Activated CD4-positive, alpha-beta T cell treated with anti-CD3 and anti-CD28 coated beads for 48 hours (primary cell): ENCODE measurements at places on chromosomes 6 and 20.

DNA sequence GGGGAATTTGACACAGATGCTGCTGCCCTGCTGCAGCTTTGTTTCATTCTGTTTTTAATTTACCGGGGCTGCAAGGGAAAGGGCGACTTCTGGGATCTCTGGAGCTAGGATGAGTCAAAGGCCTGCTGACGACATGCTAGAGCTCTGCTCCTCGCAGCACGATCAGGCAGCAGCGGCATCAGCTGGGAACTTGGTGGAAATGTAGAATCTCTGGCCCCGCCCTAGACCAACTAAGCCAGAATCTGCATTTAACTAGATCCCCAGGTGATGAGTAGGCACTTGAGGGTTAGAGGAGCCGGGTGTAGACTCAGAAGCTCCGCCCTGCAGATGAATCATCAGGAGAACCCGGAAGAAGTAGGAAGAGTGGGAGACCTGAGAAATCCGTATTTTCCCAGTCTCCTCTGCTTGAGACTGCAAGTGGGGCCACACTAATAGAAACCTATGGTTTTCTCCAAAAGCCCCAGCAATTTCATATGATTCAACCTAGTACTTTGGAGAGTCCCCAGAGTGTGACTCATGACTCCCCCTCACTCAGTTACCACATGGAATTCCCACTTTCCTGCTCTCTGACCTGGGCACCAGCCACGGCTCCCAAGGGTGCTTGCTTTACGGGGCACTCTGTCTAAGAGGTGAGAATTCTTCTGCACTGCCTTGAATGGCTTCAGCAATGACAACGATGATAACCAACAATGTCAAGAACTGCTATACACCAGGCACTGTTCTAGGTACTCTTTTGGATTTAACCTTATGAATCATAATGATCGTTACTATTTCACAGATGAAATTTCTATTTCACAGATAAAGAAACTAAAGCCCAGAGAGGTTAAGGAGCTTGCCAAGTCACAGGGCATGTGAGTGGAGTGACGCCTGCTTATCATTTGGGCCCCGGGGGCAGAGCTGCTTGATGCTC, 18.1 kb downstream of the TUBB2B start:
- peak; percentile 74 for DNase-seq

DNA sequence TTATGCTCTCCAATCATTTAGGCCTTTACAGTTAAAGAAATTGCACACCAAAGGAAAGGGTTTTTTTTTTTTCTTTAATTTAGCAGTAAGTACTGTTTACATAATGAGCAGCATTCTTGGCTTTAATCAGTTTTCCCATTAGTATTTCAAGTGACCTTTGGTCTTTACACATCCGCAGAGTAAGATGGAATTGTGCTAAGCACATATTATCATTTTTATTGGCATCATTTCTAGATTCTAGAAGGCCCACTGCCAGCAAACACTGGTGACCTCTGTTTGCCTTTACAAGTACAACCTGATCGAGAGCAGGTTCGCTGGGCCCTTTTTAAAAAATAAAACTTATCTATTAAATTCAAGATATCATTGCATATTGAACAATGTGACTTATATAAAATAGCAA, 104.3 kb downstream of the ADGRG6 start:
- DNase-seq: no peak

GRCh38 chr6:149228311-149228955, 89.1 kb upstream of the TAB2 start:
- DNase-seq: no peak

DNA sequence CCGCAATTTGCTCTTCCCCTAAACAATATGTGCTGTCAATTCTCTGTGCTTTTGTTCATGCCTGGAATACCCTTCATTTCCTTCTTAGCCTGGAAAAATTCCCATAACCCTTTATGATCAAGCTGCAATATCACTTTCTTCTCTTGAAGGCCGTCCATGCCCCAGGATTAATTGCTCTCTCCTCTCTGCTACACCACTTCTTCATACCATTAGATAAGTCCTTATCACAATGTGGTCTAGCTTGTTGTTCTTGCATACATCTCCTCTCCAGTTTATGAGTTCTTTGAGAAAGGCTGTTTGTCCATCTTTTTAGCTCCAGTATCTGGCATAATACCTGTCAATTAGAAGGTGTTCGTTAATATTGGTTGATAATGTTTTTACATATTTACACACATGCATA, 111.2 kb upstream of the SAMD5 start:
- no peak for DNase-seq

DNA sequence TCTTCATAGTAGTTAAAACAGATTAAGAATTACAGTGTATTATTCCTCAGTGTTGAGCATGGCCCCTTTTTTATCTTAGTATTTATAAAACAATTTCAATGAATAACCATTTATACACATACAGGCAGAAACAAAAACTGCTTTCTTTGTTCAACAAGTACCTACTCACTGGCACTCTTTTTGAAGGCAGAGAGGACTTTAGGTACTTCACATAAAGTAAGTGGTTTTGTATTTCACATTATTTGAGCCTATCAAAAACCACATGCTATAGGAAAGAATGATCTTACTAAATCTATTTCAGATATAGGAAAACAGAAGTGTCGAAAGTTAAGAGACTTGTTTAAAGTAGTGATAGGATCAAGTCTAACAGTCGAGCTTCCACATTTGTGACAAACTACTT, 73.8 kb downstream of the PRKN start:
- DNase-seq: no peak

- no peak for DNase-seq
Observed at GRCh38 chr20:10524643-10525042, 89.5 kb downstream of the SLX4IP start.

- DNase-seq: peak; percentile 46
Observed at GRCh38 chr6:3259491-3259958, 778 bp downstream of the PSMG4 start.

DNA sequence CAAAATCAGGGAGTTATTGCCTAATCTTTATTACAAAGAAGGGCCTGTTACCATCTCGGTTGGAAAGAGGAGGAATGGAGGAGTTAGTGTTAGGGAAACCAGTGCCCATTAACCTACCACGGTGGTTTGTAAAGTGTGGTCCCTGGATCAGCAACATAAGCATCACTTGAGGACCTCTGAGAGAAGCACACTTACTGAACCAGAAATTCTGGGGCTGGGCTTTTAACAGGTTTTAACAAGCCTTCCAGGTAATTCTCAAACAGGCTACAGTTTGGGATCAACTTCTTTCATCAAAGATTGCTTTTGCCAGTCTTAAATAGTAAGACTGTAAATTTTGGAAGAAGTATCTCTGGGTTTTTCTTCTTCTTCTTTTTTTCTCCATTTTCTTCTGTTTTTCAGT, 329.5 kb upstream of the JAG1 start:
- DNase-seq: no peak

DNA sequence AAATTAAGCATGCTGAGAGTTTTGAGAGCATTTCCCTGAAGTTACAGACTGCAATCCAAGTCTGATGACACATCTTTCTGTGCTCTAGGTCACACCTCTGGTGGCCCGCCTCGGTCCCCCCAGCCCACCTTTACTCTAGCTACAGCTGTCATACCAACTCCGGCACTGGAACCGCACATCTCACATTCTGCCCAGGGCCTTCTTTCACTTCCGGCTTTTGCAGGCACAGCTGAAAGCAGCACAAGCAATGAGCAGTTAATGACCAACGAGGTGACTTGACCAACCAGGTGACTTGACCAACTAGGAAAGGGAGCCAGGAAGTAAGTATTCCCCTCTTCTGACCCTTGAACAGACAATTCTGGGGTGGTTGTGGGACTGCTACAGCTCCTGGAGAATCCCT, 88.6 kb upstream of the MOCS1 start:
- DNase-seq: no peak

DNA sequence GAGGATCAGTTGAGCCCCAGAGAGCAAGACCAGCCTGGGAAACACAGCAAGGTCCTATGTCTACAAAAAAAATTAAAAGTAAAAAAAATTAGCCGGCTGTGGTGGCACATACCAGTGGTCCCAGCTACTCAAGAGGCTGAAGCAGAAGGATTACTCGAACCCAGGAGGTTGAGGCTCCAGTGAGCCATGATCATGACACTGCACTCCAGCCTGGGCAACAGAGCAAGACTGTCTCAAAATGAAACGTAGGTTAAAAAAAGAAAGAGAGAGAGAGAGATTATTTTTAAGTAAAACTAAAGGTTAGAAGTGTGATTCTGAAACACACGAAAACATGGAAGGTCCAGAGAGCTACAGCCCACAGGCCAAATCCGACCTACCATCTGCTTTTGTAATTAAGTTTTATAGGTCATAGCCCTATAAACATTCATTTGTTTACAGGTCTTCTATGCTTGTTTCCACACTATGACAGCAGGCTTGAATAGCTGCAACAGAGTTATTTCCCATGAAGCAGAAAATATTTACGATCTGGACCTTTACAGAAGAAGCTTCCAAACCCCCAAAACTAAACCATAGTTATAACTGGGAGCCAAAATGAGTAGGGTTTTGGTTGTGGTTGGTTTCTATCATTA, 279.7 kb downstream of the GMDS start:
- no peak for DNase-seq
